ENCODE measurements at places on chromosomes 5 and 9.

GRCh38 chr9:3436629-3437420, 89.0 kb downstream of the RFX3 start:
- DNase-seq: no peak

DNA sequence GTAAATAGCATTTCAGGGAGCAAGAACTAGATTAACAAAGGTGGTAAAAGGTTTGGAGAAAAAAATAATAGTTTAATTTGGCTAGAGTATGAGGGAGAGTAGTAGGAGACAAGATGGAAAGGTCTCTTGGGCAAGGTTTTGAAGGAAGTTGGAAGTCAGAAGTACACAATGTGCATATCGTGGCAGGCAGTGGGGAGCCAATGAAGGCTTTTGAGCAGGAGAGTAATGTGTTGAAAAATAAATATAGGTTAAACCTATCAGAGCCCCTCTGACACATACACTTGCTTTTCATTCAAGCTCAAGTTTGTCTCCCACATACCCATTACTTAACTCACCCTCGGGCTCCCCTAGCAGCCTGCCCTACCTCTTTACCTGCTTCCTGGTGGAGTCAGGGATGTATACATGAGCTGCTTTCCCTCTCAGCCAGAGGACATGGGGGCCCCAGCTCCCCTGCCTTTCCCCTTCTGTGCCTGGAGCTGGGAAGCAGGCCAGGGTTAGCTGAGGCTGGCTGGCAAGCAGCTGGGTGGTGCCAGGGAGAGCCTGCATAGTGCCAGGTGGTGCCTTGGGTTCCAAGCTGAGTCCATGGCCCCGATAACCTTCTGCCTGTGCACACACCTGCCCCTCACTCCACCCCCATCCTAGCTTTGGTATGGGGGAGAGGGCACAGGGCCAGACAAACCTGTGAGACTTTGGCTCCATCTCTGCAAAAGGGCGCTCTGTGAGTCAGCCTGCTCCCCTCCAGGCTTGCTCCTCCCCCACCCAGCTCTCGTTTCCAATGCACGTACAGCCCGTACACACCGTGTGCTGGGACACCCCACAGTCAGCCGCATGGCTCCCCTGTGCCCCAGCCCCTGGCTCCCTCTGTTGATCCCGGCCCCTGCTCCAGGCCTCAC, at the start of gene CA9:
Gene CA9 (plus strand): TSS at position 797 of the 893 bp plus-strand sequence. CDS start 32 bp downstream, at position 829.
- no peak for DNase-seq

DNA sequence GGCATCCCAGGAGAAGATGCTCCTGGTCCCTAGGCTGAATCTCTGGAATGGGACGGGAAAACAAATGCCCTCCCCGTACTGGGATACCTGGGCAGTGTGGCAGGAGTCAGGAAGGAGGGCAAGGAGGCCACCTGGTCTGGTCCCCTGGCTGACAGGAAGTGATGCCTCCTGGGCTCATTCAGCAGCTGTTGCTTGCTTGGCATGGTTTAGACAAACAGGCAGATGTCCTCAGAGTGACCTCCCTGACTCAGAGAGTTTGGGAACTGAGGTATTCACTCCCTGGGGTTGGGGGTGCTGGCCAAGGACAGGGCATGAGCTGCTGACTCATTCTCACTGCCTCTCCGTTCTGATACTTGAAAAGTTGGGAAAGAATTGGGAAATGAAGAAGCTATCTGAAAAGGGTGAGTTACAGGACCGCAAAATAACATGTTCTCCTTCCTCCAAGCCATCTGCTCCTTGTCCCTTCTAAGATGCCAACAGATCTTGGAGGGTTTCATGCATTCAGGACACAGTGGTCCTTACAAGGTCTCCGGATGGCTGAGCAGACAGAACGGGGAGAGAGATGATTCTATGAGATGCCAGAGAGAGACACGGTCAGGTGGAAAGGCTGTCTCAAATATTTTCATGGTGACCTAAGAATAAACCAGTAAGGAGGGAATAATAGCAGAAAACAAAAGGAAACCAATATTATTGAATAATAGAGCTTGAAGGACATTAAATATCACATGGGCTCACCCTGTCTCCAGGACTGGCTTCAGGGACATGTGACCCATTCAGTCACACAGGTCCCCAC, 534.5 kb downstream of the BNC2 start:
- no peak for DNase-seq

- no peak for DNase-seq
Observed at GRCh38 chr5:78633700-78634099, 14.9 kb downstream of the LHFPL2 start.

DNA sequence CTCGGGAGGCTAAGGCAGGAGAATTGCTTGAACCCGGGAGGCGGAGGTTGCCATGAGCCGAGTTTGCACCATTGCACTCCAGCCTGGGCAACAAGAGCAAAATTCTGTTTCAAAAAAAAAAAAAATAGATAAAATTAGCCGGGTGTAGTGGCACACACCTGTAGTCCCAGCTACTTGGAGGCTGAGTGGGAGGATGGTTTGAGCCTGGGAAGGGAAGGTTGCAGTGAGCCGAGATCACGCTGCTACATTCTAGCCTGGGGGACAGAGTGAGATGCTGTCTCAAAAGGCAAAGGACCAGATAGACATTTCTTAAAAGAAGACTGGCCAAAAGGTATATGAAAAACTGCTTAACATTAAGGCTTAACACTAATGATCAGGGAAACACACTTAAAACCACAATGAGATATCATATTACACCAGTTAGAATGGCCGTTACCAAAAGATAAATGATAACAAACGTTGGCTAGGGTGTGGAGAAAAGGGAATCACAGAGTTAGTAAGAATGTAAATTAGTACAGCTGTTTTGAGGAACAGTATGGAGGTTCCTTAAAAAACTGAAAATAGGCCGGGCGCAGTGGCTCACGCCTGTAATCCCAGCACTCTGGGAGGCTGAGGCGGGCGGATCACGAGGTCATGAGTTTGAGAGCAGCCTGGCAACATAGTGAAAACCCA, 10.1 kb upstream of the MARVELD2 start:
- no peak for DNase-seq

- no peak for DNase-seq
Observed at GRCh38 chr5:38932854-38933408, 87.1 kb downstream of the OSMR start.

GRCh38 chr9:92668746-92669526, 995 bp downstream of the IPPK start:
- no peak for DNase-seq

GRCh38 chr9:137297966-137298365, 4.1 kb downstream of the NRARP start:
- DNase-seq: no peak

Data from activated naive CD8-positive, alpha-beta T cell treated with anti-CD3 and anti-CD28 coated beads, Interleukin-2, amount 50 U/mL, for 16 hours (primary cell).